Left lung (tissue), 14 donors: ENCODE measurements at places on chromosomes 7 and 10.
A peak's percentile ranks its signal among the peaks of the same experiment; 100 is the strongest.

DNA sequence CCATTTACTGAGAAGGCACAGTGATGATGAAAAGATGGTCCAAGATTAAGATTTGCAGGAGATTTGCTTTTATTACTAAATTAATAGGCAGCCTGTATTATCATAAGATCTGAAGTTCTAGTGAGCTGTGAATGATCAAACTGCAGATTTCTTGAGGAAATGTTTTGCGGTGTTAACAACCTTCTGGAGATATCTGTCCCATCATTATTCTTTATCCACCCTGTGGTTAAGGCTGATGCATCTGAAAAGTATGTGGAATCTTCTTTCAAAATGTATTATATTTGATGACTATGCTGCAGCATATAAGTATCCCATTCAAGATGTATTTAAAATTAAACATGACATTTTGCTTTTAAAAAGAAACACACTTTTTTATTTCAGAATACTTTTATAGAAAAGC, 150.3 kb downstream of the POLR1F start:
- no peak for DNase-seq

DNA sequence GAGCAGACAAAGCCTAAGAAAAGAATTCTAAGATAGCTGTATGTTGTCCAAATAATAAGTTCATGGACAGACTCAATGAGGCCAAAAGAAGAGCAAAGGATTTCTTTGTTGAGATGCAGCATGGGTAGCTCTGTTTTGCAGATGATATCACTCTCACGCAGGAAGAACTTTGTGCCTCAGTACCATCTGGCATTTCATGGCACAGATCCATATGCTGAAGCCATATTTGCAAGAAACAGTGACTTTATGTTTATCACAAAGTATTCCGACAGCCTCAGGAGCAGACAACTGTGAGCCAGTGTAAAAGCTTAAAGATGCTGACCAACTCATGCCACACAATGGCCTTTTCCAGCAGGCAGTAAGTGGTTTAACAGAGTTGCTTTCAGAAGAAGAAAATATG, 45.5 kb upstream of the RNF148 start:
- no peak for DNase-seq

- DNase-seq = no peak
Measured at GRCh38 chr10:1923586-1923985, 186.3 kb upstream of the ADARB2 start.

DNA sequence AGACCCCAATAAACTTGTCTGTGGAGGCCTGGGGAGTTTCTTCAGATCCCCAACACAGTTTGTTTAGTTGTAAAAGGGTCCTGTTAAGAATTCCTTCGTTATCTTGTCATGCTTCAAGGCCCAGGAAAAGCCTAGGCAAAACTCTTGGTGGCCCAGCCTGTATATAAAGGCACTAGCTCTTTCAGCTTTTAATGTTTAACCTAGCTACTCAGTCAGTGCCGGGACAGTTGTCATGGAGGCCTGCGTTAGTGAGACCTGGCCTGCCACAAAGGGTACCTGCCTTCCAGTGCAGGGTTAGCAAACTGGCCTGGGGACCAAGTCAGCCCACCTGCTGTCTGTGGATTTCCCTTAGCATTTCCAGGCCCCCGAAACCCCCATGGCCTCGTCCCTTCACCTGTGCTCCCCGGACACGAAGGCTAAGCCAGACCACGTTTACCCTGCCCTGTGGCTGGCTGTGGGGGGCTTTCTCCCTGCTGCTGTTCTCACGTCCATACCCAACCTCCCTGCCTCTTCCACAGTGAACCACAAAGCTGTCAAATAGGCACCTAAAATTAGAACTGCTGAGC, 96.9 kb upstream of the PPP2R2D start:
- no peak for DNase-seq

DNA sequence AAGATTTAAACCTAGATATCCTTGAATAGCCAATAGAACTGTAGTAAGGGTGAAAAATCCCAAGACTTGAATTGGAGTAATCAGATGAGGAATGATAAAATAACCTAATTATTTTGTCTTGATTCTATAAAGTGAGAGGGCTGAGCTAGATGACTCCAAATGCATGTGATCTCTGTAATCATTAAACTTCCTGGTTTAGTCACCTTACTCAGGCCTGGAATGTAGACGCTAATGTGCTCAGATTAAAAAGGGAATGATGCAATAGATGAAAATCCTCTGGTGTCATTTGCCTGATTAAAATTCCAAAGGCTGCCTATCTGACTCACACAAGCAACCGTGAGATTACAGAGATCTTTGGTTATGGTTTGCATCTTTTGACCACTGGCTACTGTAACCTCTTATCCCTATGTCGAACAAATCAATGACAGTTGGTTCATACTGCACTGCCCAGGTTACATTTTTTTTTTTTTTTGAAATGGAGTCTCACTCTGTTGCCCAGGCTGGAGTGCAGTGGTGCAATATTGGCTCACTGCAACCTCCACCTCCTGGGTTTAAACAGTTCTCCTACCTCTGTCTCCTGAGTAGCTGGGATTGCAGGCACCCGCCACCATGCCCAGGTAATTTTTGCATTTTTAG, 2.9 kb upstream of the HKDC1 start:
- DNase-seq = no peak

DNA sequence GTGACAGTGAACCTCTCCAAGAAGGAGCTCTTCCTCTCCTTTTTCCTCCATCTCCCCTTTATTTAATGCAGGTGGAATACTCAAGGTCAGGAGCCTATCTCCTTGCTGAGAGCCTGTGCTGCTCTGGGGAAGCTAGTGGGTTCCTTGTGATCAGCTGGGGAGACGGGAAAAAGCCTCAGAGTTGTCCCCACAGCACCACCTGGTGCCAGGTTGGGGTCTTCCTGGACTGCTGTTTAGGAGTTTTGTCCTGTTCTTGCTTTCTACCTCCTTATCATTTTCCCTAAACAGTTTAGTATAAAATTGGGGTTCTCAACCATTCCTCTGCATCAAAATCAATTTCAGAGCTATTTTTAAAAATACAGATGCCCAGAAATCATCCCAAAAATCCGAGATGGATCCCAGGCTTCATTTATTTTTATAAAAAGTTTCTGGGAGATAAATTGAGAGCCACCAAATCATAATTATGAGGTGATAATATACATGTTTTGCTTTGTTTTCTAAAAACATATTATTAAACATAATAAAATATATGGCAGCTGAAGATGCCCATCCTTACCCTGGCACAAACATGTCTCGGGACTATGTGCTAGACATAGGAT, 44.3 kb downstream of the MACC1 start:
- no peak for DNase-seq

GRCh38 chr7:102169651-102170392, 116.8 kb upstream of the SH2B2 start:
- DNase-seq = peak; percentile 21

GRCh38 chr10:27724287-27724686, 21.3 kb downstream of the MKX start:
- no peak for DNase-seq
